ENCODE measurements at places on chromosomes 12 and 14.

DNA sequence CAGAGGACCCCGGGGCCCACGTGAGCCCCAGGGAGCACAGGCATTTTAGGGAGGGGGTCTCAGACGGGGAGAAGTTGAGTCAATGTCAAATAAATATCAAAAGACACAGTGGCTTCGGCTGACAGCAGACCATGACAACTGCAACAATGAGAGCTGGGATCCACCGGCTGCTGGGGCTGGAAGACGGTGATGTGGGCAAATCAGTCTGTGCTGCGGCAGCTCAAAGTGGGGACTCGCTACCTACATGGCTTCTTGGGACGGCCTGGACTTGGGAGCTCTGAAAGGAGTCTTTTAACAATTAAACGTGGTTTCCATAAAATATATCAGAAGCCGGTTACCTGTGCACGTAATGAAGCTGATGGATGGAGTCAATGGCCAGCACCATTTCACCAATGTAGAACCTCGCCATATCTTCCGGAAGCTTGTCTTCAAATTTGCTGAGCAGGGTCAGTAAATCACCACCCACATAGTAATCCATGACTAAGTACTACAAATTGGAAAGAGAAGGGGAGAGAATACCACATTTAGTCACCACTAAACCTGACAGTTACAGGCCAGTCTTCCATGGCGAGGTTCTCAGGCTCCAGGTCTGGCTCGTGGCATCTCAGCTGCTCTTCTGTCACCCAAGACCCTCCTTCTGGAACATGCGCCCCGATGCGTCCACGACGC is 58.0 kb downstream of the CDC42BPB start:
- DNase-seq: no peak

GRCh38 chr14:105224845-105225570 is 23.3 kb upstream of the BTBD6 start:
- no peak for DNase-seq

DNA sequence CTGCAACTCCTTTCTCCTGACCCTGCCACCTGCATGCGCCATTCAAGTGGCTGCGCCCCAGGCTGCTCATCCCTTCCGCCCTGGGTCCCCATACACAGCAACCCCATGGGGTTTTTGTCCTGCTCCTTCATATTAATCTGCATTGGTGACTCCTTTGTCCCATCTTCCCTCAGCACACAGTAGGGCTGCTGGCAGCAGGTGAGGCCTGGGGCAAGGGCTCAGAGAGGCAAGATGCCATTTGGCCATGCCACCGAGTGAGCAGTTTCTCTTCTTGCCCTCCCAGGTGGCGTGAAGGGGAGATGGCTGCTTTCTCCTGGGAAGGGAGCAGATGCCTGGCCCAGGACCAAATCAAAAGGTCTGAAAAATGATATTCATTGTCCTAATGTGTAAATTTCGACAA is 9.1 kb downstream of the RTL1 start:
- DNase-seq: no peak

DNA sequence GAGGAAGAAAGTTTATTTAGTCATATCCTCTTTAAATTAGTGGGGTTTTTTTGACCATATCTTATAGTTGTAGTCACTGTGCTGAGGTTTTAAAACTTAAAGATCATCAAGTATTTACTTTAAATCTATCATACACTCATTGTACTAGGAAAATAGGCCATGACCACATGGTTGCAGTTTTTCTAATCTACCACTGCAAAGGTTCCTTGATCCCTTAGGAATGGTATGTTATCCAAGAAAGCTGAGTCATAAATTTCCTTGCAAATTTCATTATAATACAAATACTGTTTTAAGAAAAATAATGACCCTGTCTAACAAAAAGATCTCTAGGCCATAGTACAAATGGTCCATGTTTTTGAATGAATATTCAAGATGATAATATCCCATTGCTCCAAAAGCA is 74.7 kb downstream of the DBX2 start:
- DNase-seq: no peak

DNA sequence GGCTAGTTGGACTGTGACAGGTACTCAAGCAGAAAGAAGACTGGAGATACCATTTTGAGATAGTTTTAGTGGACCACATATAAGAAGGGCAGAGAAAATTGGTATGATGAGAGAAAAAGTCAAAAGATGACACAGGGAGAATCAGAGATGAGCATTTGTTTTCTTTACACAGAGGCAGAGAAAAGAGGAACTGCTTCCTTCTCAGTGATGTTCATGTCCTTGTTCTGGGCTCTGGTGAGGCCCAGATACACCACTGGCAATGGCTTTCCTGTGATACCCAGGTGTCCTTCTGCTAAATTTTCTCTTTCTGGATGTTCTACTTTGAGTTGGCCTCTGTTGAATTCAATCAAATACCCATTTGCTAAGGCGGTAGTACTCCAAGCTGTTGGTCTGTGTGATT is 1782.7 kb upstream of the SEL1L start:
- DNase-seq: no peak

GRCh38 chr14:105085766-105086165 is 20.5 kb upstream of the GPR132 start:
- DNase-seq: no peak

DNA sequence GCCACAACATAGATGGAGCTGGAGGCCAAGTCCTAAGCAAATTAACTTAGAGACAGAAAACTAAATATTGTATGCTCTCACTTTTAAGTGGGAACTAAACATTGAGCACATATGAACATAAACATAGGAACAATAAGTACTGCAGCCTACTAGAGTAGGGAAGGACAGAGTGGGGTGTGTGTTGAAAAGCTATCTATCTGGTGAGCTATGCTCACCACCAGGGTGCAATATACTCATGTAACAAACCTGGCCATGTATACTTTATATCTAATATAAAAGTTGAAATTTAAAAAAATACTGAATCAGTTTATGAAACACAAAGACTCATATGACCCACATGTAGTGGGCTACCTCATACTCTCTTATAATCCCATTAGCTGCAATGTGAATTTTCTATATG is 1305.0 kb downstream of the LRFN5 start:
- no peak for DNase-seq

DNA sequence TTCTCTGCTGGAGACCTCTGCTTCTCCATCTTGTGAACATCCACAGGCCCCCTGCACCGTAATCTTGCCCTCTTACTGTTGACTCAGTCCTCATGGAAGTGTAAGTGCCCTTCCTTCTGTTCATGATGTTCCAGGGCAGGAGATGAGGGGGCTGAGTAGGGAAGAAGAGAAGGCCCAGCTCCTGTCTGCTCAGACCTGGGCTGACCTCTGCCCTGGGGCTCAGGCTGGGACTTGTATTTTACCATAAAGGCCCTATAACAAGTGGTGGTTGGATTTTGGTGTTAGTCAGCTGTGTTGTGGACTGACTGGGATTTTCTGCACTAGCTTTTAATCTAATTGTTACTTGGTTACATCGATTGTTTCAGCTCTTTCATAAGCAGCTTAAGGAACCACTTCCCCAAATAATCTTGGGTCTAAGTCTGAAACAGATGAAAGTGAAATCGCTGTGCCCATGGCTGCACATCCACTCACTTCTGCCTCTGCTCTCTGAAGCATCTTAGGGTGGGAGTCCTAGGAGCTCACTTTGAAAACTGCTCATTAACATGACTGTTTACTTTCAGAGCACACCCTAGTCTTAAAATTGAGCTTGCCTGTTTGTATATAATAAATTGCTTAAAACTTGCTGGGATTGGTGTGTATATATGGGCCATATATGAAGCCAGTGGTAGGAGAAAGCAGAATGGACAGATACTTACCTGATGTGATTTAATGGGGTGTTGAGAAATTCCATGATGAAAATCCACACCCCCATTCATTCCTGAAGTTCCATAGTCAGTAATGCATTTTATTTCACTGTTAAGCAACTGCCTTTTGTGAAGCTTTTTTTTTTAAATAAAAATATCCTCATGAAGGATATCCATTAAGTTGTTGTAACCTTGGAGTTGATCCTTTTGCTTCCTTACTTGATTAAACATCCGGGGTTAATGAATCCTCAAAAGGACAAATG is 17.7 kb downstream of the C12orf71 start:
- DNase-seq: no peak

- DNase-seq: no peak
Observed at GRCh38 chr12:66978802-66979201, 290.4 kb upstream of the CAND1 start.

DNA sequence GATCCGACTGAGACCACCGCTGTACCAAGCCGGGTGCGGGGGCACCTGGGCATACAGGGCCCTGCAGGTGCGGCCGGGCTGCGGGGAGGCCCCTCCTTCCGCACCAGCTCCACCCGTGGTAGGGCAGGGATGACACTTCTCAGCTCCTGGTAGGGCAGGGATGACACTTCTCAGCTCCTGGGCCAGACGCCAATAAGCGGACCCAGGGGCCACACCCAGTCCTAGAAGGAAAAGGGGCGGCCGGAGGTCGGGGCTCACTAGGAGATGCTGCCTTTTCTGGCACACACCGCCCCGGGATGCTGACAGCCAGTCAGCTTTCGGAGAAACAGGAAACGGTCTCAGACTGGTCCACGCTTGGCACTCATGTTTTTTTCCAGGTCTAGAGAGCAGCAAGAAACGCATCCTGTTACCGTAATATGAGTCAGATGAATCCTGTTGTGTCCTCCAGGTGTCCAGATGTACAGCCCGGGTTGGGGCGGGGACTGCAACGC is 34.8 kb downstream of the NFKBIA start:
- no peak for DNase-seq

- no peak for DNase-seq
Observed at GRCh38 chr14:30710876-30711275, 88.8 kb downstream of the SCFD1 start.

DNA sequence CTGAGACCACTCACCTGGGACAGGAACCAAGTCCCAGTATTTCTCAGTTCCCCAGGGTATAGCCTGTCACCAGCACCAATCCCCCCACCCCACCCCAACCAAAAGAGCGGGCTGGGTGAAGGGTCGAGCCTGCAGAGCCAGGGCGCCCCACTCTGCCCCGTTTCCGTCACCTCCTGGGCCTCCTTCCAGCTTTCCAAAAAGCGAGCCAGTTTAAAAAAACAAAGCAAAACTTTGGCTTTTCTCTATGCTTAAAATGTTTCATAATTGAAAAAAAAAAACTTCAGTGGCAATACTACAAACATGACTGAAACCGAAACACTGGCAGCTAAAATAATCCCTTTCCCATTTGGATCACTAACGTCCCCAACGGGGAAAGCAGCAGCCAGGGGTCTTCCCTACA is 7.5 kb downstream of the CAMKK2 start:
- DNase-seq: peak; percentile 71

DNA sequence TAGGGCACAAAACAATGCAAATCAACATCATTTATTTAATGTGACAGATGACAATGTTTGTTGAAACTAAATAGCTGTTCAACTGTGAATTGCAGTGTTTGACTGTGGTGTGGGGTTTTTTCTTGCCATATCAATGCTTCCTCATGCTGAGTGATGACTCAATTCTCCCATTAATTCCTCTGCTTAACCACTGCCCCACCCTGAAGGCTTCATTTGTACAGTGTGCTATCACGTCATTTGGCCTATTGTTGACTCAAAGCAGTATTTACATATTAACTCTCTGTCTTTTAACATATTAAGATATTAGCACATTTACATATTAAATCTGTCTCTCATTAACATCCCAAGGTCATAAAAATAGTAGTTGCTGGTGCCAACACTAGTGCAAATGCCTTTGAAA is 164.8 kb upstream of the NRXN3 start:
- no peak for DNase-seq

DNA sequence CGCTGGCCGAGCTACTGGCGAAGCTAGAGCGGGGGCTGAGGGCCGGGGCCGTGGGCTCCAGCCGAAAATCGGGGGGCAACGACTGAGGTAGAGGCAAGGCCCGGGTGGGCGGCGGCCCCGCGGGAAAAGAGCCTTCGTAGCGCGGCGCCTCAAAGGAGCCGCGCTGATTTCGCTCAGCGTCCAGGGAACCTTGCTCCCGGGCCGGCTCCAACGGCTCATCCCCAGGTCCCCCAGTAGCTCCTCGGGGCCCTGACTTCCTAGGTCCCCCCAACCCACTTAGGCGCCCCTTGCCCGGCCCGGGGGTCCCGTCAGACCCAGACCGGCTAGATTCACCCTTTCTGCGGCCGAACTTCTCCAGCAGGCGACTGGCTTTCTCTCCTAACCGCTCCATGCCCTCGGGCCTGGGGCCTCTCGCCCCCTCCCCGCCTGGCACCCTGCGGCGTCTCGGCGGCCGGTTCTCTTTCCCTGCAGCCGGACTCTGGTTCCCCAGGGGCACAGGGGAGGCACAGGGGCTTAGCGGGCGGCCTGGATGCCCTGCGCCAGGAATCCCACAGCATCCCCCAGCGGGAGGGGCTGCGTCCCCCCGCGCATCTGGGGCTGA is 375 bp downstream of the AJUBA start:
- DNase-seq: no peak

GRCh38 chr14:98593361-98593761 is 678.6 kb downstream of the BCL11B start:
- no peak for DNase-seq

GRCh38 chr14:99592394-99592793 is 11.6 kb downstream of the CCDC85C start:
- DNase-seq: no peak

GRCh38 chr12:13223941-13224340 is 27.4 kb downstream of the EMP1 start:
- DNase-seq: no peak

- no peak for DNase-seq
Observed at GRCh38 chr14:78673845-78674244, 503.7 kb downstream of the NRXN3 start.

- no peak for DNase-seq
Observed at GRCh38 chr12:52924764-52925716, 20.2 kb upstream of the KRT8 start.

- DNase-seq: no peak
Observed at GRCh38 chr12:14635776-14636175, 60.6 kb downstream of the GUCY2C start.

DNA sequence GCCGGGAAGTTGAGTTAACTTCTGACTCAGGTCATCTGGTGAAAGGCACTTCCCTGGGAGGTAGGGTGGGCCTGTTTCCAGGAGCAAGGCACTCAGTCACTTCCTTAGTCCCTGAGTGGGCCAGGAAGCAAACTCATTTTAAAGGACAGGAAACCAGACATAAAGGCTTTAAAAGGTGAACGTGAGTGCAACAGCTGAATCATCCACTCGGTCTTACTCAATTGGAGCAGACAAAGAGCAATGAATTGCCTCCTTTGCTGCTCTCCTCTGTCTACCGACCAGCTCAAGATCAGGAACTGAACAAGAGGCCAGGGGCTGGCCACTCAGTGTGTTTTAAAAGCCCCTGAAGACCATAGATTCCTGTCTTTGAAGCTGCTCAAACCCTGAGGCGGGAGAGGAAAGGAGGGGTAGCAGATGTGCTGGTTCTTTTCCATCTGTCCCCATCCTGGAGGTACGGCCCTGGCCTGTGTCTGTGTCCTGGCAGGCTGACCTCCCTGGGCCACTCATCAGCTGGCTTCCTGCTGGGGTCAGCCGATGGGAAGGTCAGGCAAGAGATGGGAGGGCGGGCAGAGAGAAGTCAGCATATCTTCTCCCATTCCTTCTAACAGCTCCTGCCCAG is 148.9 kb downstream of the PPM1H start:
- DNase-seq: peak; percentile 25

DNA sequence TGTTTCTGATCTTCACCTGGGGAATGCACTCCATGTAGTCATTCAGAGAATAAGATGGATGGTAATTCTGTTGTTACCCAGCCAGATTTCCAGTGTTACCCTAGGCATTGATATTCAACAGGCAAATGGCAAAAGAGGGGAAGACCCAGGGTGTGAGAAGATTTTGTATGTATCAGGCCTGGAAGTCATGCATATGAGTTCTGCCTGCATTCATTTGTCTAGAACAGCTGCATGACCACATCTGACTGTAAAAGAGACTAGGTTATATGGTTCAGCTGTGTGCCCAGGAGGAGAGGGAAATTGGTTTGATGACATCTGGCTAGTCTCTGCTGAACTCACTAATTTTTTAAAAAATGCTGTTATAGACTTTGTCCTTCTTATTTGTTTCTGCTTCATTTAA is 224.9 kb downstream of the NAV3 start:
- DNase-seq: no peak
